NCI-H1105 treated with DMSO at 0.1 percent for 48 hours (cell line): ENCODE measurements at places on chromosomes 7 and 10.

GRCh38 chr7:116957874-116958273, 4.6 kb downstream of the ST7 start:
- no peak for DNase-seq

- no peak for DNase-seq
These were observed 9.0 kb downstream of the PPP1R17 start for GRCh38 chr7:31695859-31696614.

DNA sequence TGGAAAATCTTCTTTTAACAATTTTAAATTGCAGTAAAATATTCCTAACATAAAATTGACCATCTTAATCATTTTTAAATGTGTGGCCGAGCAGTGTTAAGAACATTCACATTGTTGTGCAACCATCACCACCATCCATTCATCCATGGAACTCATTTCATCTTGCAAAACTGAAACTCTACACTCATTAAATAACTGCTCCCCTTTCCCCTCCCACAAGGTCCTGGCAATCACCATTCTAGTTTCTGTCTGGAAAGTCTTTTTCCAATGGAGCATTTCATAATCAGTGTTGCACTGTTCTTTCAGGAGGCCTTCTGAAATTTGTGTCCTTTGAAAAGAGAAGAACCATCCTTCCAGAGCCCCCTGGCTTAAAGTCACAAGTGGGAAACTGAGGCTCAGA, 233.1 kb downstream of the PLXNA4 start:
- DNase-seq, result no peak

- DNase-seq, result peak; percentile 35
These were observed 47.8 kb upstream of the CALCR start for GRCh38 chr7:93622036-93623033.
